Activated T-helper 1 cell treated with anti-CD3 and anti-CD28 coated beads, Interleukin-12 subunit alpha, Interleukin-12 subunit beta, Interleukin-2, Interleukin-4 antibody, amounts not matched to agents 30 ng/mL and 10 ng/mL and 1 ng/mL, durations not matched to agents 14 hours and 24 hours and 36 hours (primary cell): ENCODE measurements at places on chromosomes 6 and 20.

DNA sequence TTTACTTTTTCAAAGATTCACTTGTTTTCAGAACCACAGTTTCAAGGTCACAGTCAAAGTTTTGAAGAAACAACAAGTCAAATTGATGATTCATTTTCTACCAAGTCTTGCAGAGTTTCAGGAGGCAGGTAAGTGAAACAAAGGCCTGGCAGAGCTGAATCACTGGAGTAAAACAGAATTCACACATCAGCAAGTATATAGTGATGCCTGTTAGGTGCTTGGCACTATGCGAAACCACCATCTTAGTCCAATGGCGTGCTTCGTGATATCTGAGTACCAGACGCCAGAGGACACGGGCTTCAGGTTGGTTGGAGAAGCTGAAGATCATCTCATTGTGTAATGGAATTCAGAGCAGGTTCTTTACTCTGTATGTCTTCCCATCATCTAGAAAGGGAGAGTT, 75.9 kb downstream of the RTN4IP1 start:
- no peak for DNase-seq

DNA sequence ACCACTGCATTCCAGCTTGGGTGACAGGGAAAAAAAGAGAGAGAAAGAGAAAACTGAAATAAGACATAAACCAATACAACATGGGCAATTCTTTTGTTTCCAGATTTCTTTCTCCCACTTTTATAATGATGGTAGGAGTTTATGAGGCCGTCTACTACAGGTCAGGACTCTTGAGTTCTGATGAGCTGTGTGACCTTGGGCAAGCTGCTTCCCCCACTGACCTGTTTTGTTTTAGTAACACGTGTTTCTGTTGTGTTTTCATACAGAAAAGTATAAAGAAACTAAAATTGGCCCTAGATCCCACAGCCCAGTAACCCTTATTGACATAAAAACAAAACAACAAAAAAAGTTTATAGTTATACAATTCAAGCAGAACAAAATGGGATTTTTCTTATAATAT, 22.9 kb upstream of the AAR2 start:
- no peak for DNase-seq

GRCh38 chr20:37828684-37829083, 74.2 kb upstream of the VSTM2L start:
- DNase-seq = no peak

- no peak for DNase-seq
Measured at GRCh38 chr20:50231854-50232253, 41.2 kb downstream of the CEBPB start.

GRCh38 chr6:18141805-18142590, 12.9 kb downstream of the TPMT start:
- DNase-seq = no peak

GRCh38 chr6:109000289-109000688, 94.4 kb downstream of the SESN1 start:
- DNase-seq = no peak

- no peak for DNase-seq
Measured at GRCh38 chr6:35669451-35670045, 19.2 kb downstream of the FKBP5 start.
